ENCODE measurements at places on chromosomes 5 and 9.

- no peak for DNase-seq
Observed at GRCh38 chr5:135155616-135156214, 121.7 kb upstream of the PITX1 start.

DNA sequence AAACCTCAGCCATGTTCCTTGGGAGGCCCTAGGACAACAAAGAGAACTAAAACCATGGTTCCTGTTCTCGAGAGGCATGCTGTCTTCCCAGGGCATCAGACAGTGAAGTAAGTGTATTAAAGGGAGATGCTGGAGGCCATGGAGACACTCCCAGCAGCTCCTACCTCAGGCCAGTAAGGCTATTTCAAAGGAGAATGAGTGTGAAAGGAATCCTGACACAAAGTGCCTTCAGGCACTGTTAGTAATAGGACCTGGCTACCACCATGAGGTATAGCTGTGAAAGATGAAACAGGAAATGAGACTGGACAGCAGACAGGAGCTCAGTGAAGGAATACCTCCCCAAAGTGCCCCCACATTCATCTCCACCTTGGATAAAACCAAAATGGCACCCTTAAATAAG lies 71.0 kb downstream of the FANCC start:
- no peak for DNase-seq

GRCh38 chr5:43802119-43802518 lies 199.1 kb downstream of the NNT start:
- DNase-seq = no peak

- no peak for DNase-seq
Observed at GRCh38 chr9:122040561-122041242, 52.4 kb downstream of the TTLL11 start.

DNA sequence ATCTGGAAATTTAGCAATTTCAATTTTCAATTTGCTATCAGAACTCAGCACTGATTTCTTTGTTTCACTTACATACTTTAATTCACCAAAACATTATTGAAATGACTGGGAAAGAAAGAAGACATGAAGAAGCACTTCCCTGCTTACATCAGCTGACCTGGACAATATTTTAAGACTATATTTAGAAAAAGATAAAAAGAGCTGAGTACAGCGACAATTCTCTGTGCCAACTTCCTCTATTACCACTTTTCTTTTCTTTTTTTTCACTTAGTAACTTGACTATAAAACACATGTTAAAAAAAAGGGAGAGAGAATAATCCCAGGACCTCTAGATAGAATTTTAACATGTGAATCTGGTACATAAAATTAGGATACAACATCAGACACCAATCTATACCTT lies 35.6 kb downstream of the MEF2C start:
- DNase-seq = no peak

DNA sequence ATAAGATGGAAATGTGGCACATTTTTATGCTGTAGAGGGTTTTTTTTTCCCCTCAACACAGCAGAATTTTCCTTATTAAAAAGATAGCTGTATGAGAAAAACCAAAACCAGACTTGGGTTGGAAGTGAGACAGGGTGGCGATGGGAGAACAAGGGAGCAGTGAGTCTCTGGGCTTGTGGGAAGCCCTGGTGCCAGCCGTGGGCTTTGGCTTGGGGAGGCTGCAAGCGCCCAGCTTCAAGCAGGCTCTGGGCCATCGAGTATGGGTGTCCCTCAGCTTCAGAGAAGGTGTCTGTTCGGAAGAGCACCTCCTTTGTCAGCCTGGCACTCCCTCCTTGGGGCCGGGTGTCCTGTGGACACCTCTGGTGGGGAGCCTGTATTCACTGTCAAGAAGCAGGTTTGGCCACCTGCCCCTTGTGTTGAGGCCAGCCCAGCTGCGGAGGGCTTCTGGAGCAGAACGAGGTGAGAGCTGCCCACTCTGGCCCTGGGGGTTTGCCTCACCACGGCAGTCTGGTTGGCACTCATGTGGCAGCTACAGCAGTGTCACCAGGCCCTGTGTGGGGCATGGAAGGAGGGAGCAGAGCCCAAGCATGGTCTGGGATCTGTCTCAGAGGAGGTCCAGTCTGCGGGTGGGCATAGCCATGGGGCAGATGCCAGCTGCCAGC lies 37.6 kb upstream of the ANGPTL2 start:
- DNase-seq = no peak

DNA sequence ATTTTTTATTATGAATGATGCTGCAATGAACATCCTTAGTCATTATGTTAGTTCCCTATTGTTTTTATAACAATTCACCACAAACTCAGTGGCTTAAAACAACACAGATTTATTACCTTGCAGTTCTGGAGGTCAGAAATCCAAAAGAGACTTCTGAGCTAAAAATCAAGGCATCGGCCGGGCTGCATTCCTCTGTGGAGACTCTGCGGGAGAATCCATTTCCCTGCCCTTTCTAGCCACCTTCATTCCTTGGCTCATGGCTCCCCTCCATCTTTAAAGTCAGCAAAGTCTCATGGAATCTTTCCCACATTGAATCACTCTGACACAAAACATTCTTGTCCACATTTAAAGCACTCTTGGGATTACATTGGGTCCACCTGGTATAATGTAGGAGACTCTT lies 38.6 kb downstream of the SNX18 start:
- DNase-seq = no peak

GRCh38 chr5:7850395-7851239 lies at the start of gene CFAP90:
Gene CFAP90, minus strand, starts transcription at chr5:7851133. Its CDS starts 112 bp downstream, at chr5:7851021.
- peak; percentile 94 for DNase-seq

DNA sequence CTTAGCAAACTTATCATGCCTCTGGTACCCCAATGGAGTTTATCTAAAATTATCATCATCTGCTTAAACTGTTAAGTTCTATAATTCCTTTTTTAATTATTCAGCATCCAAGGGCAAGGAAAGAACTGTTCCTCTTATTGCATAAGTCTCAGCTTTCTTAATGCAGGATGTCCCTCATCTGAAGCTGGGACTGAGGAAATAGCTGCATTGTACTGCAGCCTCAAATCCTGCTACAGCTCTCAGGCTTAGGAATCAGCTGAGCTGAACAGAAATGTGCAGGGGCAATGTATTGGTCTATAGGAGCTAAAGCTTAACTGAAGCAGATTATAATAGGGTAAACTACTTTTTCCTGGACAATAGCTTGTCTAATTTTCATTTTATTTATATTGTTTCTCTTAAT lies 48.0 kb downstream of the HAPLN1 start:
- DNase-seq = no peak

DNA sequence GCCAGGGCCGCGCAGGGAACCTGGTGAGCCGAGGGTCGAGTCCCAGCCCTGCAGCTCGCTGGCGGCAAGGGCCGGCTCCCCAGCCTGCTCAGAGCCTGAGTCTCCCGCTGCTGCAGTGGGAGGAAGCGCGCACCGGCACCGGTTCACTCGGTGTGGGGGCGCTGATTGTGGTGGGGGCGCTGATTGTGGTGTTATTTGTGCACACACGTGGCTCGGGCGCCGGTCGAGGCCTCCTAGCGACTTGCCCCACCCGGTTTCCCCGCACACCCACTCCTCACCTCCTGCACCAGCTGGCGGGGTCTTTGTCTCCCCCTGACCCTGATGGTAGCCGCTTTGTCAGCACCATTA lies 266.7 kb downstream of the NSG2 start:
- DNase-seq = no peak

DNA sequence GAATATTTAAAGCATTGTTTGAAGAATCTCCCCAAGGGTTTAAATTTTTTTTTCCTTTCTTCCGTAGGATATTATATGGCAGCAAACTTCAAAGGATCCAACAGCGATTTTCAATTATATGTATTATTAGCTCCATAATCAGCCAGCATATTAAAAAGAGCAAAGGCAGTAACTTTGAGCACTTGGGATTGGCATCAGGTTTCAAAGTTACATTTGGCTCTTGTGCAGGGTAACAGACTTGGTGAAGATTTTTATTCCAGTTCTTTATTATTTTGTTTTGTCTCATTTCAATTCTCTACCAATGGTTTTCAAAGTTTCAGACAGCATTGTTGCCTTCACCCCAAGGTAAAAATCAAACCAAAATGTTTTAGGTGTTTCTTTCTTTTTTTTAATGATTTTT lies 116.7 kb upstream of the ZNF366 start:
- DNase-seq = no peak

DNA sequence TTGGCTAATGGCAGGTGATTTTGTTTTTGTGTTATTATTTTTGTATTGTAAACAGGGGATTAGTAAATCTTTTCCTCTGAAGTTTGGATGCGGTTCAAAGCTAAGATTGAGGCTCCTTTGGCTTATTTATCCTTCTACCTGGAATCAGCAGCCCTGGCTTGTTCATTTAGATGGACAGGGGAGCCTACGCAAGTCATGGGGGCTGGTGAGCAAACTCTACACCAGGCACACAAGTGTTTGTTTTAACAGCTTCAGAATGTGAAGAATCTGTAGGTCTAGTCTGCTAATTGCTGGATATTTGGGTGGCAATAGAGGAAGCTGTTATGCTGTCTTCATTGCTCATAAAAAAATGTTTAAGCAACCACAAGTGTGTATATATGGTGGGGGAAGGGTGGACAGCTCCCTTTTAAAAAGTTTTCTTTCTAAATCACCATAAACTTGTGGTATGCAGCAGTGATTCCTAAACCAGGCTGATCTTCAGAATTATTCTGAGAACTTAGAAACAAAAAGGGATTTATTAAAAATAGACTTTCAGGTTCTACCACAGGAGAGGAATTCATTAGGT lies 20.7 kb downstream of the ZNF462 start:
- DNase-seq = no peak

- DNase-seq = no peak
Observed at GRCh38 chr9:90940280-90940679, 138.7 kb downstream of the SYK start.

GRCh38 chr9:90767523-90768100 lies 34.0 kb upstream of the SYK start:
- DNase-seq = no peak

DNA sequence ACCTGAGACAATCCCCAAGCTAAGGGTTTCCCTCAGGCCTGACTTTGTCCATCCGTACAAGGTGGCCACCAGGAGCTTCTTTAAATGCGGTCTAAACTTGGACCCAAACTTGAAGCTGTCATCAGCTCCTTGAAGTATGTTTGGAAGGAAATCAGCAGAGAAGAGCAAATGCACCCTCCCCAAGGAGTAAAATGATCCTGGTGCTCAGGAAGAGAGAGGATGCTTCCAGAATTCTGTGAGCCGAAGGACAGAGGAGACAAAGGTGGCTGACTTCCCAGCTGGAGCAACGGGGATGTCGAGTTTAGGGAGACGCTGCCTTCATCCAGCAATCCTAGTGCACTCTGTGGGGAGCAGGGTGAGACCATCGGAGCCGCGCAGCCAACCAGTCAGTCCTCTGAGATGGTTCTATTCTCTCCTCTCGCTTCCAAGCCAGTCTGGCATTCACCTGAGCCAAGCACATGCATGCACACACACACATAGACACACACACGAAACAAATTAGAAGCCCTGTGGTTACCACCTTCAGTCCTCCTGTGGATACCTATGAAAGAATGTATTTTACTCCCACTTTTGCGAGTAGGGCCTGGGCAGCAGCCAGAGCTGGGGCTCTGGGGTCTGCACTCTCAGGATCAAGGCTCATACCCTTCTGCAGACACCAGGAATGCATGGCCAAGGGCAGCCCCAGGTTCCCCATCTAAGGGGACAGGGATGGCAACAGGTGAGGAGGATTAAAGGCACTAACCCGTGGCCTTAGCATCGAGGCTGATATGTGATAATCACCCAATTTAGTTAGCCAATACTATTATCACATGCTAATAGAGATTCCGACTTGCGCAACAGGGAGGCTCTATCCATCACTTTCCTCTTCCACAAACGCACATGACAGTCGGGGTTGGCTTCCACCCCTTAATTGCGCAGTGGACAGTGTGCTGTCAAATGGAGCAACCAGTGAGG lies 75.8 kb downstream of the GTF3C4 start:
- DNase-seq = no peak

- DNase-seq = no peak
Observed at GRCh38 chr9:127380479-127380878, 16.5 kb upstream of the SLC2A8 start.

- no peak for DNase-seq
Observed at GRCh38 chr5:99033014-99033900, 104.5 kb upstream of the CHD1 start.

DNA sequence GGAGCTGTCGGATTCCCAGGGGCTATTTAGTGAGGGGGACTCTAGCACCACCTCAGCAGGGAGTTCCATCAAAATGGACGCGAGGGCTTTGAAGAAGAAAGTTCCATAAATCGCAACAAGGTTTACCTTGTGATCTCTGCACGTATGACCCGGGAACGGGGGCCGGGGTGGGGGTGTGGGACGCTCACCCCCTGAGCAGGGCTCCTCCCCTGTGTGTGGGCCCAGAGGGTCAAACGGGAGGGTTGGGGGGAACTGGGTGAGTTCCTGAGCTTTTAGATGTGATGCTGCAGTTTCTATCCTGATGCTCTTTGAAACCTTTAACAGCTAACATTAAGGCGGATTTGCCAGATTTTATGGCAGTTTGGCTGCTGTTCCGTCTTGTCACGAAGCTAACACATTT lies 18.9 kb upstream of the LRRC14B start:
- DNase-seq = no peak

DNA sequence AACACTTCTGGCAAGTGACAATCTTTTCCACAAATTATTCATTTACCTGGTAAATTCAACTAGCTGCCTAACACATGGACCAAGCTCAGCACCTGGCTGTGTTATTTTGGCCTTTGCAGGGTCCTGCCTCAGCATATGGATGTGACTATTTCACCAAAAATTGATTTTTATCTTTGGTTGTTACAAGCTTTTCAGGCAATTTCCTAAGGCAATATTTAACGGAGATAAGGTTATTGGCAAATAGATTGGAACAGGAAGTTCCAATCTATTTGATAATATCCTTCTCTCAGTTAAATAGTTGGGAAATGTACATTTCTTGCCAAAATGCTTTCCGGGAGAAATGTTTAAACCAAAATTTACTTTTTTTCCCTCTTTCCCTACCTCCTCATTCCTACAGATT lies 415.2 kb upstream of the SMARCA2 start:
- no peak for DNase-seq

- no peak for DNase-seq
Observed at GRCh38 chr5:83219495-83219894, 142.1 kb downstream of the XRCC4 start.

DNA sequence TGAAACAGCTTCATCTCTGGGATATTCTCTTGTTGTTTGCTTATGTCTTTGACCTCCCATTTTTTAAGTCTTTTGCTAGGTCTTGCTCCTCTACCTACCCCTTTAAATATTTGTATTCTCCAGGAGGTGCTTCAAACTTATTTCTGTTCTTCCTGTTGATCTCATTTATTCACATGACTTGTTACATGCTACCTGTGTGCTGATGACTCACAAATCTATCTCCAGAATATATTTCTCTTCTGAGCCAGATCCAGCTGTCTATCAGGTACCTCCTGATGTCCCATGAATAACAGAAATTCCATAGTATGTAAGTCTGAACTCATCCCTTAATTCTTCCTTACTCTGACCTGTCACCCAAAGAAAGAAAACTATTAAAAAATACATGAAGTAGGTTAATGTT lies 11.0 kb downstream of the NIPBL start:
- DNase-seq = no peak

- no peak for DNase-seq
Observed at GRCh38 chr5:138950421-138951031, 75.4 kb upstream of the LRRTM2 start.

GRCh38 chr9:137444106-137444790 lies 3.1 kb upstream of the ENTPD8 start:
- DNase-seq = no peak

GRCh38 chr9:114488398-114489129 lies 16.7 kb downstream of the WHRN start:
- DNase-seq = no peak

Measured in SK-N-SH (cell line).